ENCODE measurements at places on chromosomes 13 and 19. TPM values are rescaled to one million over a fixed set of nuclear protein-coding genes. Genes with fewer than 3 reads are reported as not detected.

GRCh38 chr13:29716493-29716892 lies 121.0 kb upstream of the SLC7A1 start:
- DNase-seq = no peak

- DNase-seq = no peak
These were observed 811 bp upstream of the PRMT1 start for GRCh38 chr19:49676136-49676783.

- no peak for DNase-seq
These were observed 1170.4 kb downstream of the EFNB2 start for GRCh38 chr13:105365021-105365550.

The ZNF93 gene
- polyA plus RNA-seq = 21.2 TPM

The ALKBH6 gene
- polyA plus RNA-seq = 13.7 TPM
